ENCODE measurements at places on chromosomes 16 and 17.
A peak's percentile ranks its signal among the peaks of the same experiment; 100 is the strongest.

DNA sequence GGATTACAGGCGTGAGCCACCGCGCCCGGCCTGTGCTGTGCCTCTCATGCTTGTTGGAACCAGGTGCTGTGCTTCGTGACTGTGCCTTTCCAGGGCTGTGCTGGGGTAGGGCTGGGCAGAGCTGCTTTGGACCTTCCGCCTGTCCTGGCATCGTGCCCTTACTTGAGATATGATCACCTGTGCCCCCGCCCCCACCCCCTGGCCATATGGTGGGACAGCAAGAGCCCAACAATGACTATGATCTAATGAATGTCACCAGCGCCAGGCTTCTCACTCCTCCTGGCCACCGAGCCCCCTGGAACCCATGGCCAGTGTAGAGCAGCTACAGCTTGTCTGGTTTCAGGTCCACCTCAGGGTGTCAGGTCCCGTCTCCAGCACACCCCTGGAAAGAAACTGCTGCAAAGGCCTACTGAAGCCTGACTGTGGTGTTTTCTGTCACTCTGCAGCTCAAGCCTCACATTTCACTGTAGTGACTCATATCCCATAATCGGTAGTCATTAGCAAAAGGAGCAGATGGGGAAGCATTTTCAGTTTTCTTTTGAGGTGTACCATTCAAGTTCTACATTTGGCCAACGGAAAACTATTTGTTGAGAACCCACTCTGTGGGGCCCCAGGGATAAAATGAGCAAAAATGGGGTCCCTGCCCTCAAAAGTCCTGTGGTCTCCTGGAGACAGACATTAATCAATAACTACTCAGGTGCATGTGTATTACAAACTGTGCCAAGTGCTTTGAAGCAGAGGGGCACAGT is 22.1 kb downstream of the FCSK start:
- no peak for DNase-seq

DNA sequence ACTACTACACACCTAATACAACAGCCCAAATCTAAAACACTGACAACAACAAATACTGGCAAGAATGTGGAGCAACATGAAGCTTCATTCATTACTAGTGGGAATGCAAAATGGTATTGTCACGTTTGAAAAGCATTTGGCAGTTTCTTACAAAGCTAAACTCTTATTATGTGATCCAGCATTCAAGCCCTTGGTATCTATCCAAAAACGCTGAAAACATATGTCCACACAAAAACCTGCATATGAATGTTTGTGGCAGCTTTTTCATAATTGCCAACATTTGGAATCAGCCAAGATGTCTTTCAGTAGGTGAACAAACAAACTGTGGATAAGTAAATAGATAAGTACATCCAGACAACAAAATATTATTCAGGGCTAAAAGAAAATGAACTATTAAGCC is 501.1 kb upstream of the KIF2B start:
- no peak for DNase-seq

DNA sequence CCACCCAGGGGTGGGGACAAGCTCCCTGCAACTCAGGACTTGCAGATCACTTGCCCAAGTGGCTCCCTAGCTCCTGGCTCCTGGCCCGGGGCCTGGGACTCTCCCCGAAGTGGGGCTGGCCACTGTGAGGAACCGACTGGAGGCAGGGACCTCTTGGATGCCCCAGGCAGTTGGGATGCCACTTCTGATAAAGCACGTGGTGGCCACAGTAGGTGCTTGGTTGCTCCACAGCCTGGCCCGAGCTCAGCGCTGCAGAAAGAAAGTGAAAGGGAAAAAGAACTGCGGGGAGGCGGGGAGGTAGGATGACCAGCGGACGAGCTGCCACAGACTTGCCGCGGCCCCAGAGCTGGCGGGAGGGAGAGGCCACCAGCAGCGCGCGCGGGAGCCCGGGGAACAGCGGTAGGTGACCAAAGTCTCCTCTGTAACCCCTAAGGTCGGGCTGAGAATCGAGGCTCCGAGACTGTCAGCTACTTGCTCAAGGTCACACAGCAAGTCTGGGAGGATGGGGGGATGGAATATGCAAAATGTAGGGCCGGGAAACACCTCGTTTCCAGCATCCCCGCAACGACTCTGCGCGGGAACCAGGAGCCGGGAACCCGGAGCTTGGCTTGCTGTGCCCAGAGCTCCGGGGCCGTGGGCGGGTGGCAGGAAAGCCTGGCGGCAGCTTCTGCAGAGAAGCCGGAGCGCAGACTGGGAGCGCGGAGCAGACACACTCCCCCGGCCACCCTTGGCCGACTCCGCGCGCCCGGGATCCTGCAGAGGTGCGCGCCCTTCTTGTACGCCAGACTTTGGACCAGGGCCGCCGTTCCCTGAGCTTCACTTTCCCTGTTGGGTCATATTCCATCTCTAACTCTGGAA is 1.9 kb downstream of the CIITA start:
- no peak for DNase-seq

GRCh38 chr16:77674888-77675287 is 47.4 kb upstream of the NUDT7 start:
- DNase-seq, result no peak

GRCh38 chr16:86578611-86579267 is 390 bp downstream of the FOXL1 start:
- no peak for DNase-seq

DNA sequence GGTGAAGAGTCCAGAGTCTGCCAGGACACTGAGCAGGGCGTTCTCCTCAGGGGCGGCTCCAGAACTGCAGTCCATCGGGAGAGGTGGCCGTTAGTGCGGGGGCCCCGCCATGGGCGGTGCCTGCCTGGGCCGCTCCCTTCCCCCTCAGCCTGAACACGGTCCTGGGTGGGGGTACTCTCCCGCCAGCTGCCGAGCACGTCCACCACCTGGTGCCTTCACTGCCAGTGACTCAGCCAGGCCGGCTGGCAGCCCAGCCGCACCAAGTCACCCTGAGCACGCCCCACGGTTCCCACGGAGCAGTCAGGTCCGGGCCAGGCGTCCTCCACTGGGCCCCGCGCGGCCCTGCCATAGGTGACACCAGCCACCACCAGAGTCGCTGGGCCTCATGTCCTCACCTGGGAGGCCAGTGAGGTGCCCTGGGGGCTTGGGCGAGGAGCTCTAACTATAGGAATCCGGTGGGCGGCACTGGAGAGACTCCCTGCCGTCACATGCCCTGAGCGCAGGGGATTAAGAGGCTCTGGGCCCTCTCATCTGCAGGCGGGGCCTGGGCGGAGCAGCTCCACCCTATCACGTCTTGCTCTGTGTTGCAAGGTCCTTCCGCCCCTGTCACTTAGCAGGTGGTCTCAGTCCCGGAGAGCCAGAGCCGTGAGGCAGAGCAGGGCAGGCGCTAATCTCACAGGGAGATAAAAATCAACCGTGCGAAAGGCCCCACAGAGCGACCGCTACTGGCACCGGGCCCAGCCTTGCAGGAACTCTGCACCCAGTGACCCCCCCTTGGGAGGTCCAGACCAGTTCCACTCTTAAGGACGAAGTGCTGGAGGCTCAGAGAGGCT is 14.3 kb downstream of the PIEZO1 start:
- DNase-seq, result no peak

- DNase-seq, result no peak
Observed at GRCh38 chr16:23537390-23537789, 19.8 kb downstream of the EARS2 start.

GRCh38 chr17:35519439-35519838 is 18.0 kb downstream of the SLFN12L start:
- DNase-seq, result no peak

DNA sequence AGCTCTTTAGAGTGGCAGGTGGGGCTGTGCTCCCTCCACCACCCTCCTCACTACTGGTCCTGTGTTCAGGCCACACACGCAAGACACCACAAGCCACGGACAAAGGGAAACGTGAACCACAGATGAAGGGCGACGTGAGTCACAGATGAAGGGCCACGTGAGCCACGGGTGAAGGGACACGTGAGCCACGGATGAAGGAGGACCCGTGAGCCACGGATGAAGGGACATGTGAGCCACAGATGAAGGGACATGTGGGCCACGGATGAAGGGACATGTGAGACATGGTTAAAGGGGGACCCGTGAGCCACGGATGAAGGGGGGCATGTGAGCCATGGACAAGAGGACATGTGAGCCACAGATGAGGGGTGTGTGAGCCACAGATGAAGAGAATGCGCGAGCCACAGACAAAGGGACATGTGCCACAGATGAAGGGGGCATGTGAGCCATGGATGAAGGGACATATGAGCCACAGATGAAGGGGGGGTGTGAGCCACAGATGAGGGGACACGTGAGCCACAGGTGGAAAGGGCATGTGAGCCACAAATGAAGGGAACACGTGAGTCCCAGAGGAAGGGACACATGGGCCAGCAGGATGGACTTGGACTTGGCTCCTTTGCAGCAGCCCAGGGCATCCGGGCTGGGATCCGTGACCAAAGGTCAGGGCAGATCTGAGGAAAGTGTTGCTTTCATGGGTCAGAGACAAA is 15.6 kb downstream of the ZNF469 start:
- DNase-seq, result no peak

DNA sequence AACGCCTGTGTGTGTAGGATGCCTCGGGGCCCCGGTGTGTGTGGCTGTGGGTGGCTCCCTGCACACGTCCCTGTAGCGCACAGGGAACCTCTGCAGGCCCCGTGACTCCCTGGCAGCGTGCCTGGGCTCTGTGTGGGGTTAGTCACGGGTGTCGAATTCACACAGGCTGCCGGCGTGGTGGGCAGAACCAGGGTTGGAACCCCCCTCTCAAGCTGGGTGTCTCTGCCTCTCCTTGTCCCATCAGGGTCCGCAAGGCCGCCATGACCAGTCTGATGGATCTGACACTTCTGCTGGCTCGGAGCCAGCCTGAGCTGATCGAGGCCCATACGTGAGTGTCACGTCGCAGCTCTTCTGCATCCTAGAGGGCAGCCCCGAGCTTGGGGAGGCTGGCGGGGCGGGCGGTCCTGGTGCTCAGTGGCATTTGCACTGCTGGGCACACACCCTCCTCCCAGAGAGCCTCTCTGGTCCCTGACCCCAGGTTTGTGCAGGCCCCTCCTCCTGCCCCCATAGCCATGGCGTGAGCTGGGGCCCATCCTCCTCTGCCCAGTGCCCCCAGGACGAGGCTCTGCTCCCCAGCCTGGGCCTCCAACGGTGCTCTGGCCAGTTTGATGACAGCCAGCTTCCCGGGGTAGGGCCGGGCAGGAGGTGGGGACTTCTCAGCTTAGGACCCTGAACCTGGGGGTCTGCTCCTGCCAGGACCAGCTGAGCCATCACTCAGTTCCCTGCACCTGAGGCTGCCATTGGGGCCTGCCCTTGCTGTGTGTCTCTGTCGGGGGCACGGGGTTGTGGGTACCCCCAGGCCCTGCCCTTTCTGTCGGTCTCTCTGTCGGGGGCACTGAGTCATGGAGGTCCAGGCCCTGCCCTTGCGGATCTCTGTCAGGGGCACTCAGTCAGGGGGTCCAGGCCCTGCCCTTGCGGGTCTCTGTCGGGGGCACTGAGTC is 88.1 kb upstream of the ZNF750 start:
- DNase-seq, result no peak

DNA sequence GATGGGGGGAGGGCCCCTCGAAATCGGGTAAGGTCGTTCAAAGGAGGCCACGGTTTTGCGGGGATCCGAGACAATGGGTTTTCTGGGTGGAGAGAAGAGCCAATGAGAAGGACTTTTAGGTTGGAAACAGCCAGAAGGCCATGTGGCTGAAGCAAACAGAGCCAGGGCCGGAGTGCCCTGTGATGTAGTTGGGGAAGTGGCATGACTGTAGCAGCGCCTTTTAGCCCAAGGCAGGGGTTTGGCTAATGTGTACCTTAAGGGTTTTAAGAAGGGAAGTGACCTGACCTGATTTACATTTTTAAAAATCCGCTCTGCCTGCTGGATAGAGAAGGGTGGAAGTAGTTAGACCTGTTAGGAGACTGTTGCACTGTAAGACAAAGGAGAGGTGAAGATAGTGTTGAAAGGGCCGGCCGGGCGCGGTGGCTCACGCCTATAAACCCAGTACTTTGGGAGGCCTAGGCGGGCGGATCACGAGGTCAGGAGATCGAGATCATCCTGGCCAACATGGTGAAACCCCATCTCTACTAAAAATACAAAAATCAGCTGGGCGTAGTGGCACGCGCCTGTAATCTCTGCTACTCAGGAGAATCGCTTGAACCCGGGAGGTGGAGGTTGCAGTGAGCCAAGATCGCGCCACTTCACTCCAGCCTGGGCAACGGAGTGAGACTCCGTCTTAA is 1.0 kb downstream of the LYRM1 start:
- DNase-seq, result peak; percentile 44

GRCh38 chr17:82332669-82333278 is 792 bp downstream of the SECTM1 start:
- DNase-seq, result no peak

DNA sequence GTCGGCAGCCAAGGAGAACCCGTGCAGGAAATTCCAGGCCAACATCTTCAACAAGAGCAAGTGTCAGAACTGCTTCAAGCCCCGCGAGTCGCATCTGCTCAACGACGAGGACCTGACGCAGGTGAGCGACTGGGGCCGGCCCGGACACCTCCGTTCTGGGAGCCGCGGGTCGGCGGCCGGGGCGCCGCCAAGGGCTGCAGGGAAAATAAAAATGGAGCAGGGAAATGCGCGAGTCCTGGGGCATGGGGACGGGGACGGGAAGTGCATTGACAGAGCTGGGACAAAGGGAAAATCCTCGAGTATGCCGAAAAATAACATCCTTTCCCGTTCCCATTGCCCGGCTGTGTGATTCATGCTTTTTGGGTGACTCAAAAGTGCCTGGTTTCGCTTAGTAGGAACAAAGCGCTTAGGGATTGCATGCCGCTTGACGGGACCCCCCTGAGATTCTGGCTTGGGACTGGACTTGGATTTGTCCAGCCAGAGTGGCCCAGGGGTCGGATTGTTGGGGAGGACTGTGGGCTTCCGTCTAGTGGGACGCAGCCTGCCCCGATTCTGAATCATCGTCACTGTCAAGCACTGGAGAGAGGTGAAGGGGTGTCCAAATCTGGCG is 699 bp downstream of the MPRIP start:
- no peak for DNase-seq

DNA sequence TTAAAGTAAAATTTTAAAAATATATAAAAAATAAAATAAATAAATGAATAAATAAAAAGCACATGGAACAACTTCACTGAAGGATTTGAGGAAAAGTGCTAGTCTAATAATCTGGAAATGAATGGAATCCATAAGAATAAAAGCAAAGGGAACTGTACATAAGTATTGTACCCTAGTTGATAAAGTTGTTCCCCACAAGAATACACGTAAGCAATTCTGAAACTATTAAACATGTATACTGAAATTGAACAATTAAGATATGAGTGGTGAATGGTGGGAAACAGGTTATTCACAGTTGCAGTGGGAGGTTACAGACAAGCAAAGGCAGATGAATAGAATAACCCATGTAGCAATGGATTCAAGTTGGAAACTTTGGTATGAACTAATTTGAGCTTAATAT is 853.2 kb upstream of the SOX9 start:
- DNase-seq, result no peak

All from tibial nerve (tissue), 4 donors.